Astrocyte (in vitro differentiated cells and primary cell): ENCODE measurements at places on chromosomes 12 and 14.
A peak's percentile ranks its signal among the peaks of the same experiment; 100 is the strongest.

DNA sequence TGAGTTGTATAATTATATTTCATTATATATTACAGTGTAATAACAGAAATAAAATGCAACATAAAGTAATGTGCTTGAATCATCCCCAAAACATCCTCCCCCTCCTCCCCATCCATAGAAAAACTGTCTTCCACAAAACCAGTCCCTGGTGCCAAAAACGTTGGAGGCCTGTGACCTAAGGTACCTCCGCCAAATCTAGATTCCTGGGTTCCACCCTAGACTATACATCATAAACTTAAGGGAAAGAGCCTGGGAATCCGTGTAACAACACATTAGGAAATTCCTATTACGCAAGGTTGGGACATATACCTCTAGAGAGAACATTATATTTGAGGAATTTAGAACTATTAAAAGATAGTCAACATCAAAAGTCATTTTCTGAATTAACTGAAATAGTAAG, 38.0 kb downstream of the SPPL3 start:
- no peak for DNase-seq

DNA sequence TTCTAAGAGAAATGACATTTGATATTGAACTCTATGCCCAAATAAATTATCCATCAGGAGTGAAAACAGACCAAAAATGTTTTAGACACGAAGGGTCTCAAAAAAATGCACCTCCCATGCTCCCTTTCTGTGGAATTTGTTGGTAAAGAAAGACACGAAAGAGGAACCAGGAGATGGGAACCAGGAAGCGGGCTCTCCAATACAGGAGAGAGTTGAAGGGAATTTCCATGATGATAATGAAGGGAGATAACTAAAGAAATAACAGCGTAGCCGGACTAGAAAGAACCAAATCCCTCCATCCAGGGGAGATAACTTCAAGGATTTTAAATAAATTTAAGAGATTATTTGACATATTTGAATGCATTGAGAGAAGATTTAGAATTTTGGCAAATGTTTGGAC, 183.0 kb downstream of the DUSP6 start:
- no peak for DNase-seq

DNA sequence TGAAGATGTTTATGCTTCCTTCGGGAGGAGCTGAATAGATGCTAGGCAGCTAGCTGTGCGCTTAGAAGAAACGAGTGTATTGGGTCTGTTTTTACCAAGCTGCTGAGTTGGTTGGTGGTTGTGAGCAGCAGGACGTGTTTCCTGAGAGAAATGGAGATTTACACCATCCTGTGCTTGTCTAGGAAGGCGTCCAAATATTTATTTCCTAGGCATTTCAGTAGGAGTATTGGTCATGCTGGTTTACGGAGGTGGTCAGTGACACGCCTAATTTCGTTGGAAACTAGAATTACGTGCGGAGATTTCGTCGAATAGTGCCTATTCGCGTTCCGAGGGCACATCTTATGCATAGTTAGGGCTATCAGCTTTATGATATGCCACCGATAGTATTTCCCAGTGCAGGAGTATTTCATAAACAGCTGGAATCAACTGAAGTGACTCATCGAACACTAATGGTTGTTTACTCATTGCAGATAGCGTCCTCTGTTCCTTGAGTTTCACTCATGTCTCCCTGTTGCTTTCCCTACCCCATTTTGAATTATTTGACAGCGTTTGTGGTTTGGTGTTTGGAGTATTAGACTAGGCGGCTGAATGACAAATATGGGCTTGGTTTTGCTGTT, 780 bp downstream of the TBC1D15 start:
- peak; percentile 74 for DNase-seq

DNA sequence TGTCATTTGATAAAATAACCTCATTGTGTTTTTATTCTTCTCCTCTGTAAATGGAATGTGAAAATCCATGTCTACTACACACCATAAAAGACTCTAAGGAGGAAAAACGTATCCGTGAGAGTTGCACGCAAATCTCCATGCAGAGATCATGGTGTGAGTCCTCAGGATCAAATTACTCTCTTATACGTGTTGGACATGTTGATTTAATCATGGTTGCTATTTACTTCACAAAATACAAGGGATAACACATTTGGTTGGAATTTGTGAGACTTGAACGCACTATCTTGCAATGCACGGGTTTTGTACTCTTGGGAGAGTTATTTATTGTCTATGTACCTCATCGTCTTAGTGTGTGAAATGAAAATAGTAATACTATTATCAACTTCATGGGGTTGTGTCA, 128.0 kb upstream of the RASSF8 start:
- DNase-seq = no peak
